ENCODE measurements at places on chromosomes 7 and 10.

- DNase-seq = no peak
Measured at GRCh38 chr7:41911792-41912191, 208.9 kb upstream of the INHBA start.

DNA sequence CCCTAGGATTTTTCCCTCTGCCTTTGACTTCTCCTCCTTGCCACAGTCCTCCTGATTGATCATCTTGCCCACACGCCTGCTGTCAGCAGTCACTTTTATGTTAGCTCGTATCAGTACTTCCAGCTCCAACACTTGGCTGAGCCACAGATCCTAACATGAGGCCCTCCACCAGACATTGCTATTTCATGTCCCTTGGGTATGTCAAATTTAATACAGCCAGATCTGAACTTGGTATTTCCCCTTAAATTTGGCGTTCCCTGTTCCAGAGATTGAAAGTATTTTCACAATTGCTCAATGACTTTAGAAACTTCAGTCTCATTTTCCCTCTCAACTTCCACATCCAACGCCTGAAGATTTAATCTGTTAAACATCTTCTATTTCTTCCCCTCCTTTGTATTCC, 140.4 kb downstream of the RNLS start:
- no peak for DNase-seq

DNA sequence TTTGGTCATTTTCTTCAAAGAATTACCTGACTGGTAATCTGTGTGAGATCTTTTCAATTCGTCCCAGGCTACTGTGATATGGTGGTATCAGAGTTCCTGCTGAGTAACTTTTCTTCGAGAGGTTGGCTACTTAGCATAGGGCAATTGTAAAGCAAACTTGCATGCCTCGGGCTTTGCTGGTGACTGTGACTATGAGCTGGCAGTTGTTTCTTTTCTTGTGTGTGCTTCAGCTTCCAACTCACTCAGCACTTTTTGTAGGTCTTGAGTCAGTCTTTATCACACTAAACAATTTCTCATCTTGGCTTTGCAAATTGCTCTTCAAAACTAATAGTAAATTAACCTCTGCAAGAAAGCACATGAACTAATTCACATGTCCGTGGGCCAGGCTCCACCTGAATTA, 44.3 kb downstream of the PRR15 start:
- no peak for DNase-seq

DNA sequence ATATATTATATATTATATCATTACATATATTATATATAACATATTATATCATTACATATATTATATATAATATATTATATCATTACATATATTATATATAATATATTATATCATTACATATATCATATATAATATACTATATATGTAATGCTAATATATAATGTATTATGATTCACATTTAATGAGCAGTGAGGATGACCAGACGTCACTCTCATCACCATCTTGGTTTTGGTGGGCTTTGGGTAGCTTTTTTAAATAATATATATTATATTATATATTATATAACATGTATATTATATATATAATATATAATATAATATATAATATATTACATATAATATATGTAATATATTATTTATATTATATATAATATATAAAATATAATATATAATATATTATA, 1189.4 kb upstream of the AUTS2 start:
- DNase-seq = no peak

DNA sequence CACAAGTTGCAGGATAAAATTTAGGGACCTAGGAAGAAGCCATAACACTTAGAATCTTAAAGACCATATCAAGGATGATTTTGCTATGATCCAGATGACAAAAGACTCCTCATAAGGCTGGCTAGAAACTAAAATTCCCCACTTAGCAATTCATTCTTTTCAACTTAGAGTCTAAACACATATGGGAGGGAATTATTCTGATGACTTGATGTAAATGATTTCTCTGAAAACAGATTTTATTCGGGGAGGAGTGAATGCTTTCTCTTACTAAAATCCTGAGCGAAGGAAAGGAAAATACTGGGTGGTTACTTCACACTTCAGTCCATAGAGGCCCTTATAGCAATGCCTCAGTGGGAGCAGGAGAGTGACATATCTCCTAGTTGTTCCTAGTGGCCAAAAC, 138.7 kb upstream of the SORCS1 start:
- DNase-seq = no peak

- DNase-seq = no peak
Measured at GRCh38 chr10:81082621-81083376, 545.1 kb downstream of the SH2D4B start.

DNA sequence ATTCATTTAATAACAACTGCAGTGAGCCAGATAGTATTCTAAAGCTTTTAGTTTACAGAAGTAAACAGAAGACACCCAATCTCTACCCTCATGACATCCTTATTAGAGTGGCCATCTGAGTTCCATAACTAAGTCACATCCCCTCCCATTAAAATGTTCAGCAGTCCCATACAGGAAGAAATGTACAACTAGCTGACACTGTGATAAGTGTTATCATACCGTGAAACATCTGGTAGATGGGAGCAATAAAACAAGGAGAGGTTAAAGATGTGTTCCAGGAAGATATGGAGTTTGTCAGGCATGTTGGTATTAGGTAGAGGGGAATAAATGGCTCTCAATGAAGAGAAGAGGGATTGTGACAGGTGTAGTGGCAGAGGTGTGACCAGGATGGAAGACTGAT, 60.5 kb upstream of the CAV2 start:
- DNase-seq = no peak

GRCh38 chr7:16661924-16662323, 15.9 kb downstream of the BZW2 start:
- no peak for DNase-seq

GRCh38 chr7:151792086-151792485, 84.8 kb downstream of the PRKAG2 start:
- no peak for DNase-seq

GRCh38 chr10:100802196-100802595, 56.8 kb downstream of the PAX2 start:
- peak; percentile 41 for DNase-seq

GRCh38 chr10:59175538-59176240, 754 bp upstream of the PHYHIPL start:
- no peak for DNase-seq

GRCh38 chr10:71780719-71781118, 7.4 kb upstream of the VSIR start:
- DNase-seq = no peak

DNA sequence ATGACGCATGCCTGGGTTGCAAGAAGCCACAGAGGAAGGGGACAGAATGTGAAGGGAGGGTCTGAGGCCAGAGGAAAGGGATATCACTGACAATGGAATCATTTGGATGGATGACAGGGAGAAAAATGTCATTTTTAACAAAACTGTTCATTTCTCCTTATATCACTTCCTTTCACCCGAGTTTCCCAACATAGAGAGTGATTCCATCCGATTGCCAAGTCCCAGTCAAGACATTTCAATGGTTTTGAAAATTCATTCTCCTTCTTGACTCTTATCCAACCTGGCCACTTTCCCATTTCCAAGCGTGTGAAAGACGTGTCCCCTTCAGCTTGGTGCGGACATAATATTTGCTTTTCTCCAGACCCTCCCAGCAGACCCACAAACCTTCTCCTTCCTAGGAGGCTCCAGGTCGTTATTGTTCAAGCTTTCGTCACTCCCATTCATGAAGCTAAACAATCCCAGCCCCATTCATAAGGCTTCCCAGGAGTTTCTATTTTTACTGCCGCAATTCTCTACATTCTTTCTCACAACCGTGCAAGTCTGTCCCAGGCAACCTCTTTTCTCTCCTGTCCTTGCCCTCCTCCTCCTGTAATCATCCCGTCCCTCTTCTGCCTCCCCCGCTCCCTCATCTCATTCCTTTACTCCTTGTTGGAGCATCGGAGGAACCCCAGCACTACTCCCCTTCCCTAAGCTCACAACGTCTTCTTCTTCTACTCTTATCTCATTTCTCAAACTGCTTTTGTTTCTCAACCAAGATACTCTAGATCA, 301.3 kb upstream of the KLF6 start:
- no peak for DNase-seq

DNA sequence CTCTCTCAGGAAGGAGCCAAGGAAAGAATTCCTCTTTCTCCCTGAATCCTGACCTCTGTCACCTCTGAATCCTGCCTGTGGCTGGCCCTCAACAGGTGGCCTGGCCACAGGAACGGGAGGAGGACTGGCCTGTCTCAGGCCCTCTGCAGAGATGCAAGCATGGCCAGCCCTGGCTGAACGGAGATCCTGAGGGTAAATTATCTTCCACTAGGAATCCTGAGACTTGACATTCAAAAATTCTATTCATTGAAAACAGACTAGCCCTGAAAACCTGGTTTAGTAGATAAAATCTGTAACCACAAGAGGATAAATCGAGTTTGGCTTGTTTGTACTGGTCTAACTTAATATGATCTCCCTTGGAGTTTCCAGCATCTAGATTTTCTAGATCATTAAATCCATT, 579.3 kb downstream of the LRMDA start:
- DNase-seq = no peak

- DNase-seq = no peak
Measured at GRCh38 chr10:103676851-103677417, 178.4 kb downstream of the SH3PXD2A start.

- peak; percentile 41 for DNase-seq
Measured at GRCh38 chr10:78523453-78523852, 489.8 kb downstream of the RPS24 start.

DNA sequence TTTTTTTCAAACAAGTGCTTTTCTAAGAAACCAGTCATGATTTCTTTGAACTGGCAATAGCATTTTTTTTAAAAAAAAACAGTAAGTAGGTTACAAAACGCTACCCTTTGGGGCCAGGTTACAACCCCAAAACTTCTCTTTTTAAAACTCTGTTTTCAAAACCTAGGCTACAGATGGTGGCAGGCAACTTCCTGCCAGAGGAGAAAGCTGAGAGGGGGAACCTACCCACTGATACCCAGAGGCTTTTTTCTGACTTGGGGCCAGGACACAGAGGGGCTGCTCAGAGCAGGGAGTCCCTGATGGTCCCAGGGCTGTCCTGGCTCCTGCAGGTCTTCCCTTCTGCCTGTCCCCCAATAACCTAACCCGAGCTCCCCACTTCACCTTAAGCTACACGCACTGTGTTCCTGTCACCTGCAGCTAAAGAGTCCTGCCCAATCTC, 6.9 kb downstream of the STN1 start:
- DNase-seq = no peak

GRCh38 chr10:35453855-35454532, 117.7 kb downstream of the CCNY start:
- no peak for DNase-seq

DNA sequence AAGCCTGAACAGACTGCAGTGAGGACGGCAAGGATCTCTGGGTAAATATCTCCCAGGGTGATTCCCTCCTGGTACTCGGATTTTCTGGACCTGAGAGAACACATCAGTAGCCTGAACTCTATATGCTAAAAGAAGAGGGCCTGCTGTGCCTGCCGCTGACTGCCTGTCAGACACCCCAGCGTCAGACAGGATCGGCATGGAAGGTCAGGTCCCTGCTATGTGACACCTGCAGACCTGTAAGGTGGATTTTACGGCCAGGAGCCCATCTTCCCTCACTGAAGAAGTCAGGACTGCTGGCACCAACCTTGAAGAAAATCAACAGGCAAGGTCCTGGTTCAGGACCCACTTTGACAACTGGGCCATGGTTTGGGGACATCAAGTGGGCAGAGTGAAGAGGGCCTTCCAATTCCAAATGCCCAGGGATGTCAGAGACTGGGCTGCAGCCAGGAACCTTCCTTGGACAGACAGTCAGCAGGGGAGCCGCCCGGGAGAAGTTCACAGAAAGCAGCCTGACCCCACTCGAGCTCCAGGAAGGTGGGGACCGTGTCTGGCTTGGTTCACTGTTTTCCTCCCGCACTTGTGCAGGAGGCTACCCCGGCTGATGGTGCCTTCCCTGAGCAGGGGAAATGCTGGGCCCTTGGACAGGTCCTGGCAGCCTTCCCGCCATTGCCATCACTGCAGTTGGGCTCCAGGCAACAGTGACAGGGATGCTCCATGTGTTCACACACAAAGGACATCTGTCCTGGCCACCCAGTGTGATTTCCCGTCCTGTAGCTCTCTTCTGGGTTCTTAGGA, 91.8 kb upstream of the LANCL2 start:
- DNase-seq = peak; percentile 81
